ENCODE measurements at places on chromosomes 6 and 20.

GRCh38 chr6:1965596-1966224, 279.7 kb downstream of the GMDS start:
- DNase-seq = no peak

DNA sequence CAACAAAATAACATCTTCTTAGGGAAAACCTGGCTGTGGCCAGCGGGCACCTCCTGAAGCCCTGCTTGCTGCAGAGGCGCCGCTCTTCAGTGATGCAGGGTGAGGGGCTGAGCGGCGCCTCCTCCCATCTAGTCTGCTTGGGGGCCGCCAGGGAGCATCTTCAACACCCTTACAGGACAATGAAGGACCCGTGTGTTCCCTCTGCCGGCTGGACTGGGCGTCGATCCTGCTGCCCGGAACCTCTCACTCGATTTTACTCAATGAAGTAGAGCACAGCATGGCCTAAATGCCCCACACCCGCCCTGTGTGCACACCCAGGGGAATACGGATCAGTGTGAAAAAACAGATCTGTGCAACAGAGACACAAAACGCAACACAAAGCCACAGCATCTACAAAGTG, 28.5 kb upstream of the MPC1 start:
- no peak for DNase-seq

DNA sequence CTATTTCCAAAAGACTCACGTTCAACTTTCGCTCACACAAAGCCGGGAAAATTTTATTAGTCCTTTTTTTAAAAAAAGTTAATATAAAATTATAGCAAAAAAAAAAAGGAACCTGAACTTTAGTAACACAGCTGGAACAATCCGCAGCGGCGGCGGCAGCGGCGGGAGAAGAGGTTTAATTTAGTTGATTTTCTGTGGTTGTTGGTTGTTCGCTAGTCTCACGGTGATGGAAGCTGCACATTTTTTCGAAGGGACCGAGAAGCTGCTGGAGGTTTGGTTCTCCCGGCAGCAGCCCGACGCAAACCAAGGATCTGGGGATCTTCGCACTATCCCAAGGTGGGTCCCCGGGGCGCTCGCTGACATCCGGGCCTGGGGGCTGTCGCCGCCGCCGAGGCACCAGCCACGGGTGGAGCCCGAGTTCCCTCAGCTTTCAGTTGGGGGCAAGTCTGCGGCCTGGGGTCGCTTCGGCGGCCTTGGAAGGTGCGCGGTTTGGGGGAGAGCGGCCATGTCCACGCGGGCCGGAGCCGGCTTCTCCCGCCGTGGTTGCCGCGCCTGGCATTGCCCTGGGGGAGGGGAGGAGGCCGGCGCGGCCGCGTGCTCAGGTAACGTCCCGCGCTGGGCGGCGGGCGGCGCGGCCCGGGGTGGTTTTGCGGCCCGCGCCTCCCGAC, 429 bp downstream of the AMD1 start:
- DNase-seq = no peak

DNA sequence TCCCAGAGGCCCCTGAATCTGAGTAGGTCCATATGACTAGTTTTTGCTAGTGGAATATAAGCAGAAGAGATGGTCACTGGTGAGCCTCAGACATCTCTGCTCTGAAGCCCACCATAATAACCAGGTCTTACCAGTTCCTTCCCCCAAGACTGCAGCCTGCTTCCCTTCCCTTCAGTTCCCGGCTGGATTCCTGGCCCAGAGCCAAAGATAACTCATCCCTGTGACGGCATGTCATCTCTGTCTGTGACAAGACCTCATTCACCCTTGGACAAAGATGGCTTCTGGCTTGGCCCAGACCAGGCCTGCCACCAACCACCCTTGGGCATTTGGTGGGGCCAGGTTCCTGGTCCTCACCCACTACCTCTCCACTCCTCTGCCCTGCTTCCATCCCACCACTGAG, 145.5 kb upstream of the TOP1 start:
- DNase-seq = no peak

- DNase-seq = no peak
These were observed 48.8 kb downstream of the PRR18 start for GRCh38 chr6:166259296-166259977.

DNA sequence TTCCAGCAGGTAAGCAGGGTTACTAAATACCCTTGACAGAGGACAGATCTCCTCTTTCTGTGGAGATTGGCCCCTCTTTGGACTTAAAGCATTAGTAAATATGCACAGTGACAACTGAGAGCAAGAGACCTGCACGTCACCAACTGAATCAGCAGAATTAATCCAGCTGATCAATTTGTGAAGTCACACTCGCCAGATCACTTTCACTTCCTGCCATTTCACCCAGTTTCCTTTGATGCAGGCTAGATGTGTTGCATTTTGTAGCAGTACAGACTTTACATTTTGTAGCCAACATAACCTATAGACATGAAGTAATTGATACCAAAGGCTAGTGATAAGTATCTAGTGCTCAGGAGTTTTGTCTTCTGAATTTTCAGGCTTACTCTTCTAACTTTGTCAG, 11.9 kb downstream of the SYNE1 start:
- DNase-seq = no peak

DNA sequence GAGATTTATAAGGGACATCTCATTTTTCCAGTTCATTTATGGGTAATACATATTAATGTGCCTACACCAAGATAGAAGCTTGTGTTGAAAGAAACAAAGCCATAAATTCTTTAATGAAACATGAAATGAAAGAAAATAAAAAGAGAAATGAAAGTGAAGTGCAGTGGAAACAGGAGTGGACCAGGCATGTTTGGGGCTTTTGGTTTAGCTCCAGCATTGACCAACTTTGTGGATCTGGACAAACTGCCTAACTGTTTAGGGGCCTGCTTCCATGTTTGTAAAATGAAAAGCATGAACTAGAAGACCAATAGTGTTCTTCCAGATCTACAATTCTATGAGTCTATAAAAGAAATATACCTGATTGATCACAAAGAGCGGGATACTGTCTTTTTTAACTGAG, 124.9 kb downstream of the GJA10 start:
- no peak for DNase-seq

- DNase-seq = no peak
These were observed 339.0 kb upstream of the CITED2 start for GRCh38 chr6:139713424-139713823.

DNA sequence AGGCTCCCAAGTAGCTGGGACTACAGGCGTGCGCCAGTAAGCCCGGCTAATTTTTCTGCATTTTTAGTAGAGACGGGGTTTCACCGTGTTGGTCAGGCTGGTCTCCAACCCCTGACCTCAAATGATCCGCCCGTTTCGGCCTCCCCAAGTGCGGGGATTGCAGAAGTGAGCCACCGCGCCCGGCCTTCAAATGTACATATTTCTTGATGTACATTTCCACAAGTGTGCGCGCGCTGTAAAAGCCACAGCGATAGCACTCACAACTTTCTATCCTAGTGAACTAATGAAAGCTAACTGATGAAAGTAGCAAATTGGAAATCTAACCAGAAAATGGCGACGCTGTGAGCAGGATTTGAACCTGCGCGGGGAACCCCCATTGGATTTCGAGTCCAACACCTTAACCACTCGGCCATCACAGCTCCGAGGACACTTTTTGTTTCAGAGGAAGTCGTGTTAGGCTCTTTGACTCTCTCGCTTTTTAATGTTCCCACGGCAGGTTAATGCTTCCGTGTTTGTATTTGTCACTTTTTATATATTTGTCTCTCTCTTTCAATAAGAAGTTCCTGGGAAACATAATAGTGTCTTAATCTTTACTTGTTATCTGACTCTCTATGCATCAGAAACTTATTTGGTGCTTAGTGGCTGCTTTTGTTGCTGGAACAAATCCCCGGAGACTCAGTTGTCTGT, 199.4 kb upstream of the ZNF184 start:
- no peak for DNase-seq

Measured in T-helper 1 cell (primary cell).